Activated CD4-positive, alpha-beta T cell treated with anti-CD3 and anti-CD28 coated beads, Interleukin-2, amount 50 U/mL, for 16 hours (primary cell): ENCODE measurements at places on chromosomes 7 and 10.

- DNase-seq, result peak; percentile 61
Measured at GRCh38 chr7:24052572-24053260, 231.3 kb upstream of the NPY start.

- DNase-seq, result no peak
Measured at GRCh38 chr7:24141874-24142509, 142.0 kb upstream of the NPY start.

GRCh38 chr10:58513188-58514110 lies 777 bp downstream of the BICC1 start:
- DNase-seq, result peak; percentile 27

- peak; percentile 38 for DNase-seq
Measured at GRCh38 chr7:98251231-98251600, 816 bp downstream of the TECPR1 start.

DNA sequence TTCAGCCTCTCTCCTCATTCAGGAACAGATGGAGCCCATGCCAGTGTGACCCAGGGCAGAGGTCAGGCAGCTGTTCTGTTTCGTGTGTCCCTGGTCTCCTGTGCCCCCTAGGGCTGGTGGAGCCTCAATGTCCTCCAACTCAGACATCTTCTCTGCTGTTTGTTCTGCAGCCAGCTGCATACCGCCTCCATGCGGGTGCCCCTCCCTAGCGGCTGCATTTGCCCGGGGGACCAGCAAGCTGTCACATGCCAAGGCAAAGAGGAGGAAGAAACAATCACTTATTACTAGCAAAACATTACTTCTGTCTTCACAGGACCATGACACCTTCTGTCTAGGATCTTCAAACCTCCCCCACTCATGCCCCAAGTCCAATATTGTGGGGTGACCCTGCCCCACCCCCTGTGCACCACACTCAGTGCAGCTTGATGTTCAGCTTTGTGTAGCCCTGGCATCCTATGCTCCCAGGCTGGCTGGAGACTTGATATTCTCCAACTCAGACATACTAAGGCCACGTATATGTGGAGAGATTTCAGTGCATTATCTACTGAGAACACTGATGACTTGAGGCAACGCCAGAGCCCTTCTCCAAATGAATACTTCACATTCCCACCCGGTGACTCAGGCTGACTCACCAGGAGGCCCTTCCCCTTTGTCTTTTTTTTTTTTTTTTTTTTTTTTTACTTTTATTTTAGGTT lies 188.9 kb downstream of the SKIDA1 start:
- DNase-seq, result no peak

DNA sequence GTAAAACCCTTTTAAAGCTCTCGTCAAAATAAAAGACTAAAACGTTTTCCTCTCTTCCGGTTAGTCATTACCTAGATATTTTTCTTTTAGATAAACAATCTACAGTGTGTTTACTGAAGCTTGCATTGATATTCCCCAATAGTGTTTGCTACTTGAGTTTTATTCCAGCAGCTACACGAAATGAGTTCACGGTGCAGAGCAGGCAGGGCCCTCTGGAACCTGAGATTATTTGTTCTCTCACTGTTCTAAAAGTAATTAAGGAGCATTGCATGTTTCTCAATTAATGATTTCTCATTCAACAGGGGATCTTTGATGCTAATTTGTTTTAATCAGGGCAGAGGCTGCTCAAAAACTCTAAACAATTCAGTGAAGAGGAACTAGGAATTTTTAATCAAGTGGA lies 319.7 kb downstream of the GFRA1 start:
- no peak for DNase-seq

DNA sequence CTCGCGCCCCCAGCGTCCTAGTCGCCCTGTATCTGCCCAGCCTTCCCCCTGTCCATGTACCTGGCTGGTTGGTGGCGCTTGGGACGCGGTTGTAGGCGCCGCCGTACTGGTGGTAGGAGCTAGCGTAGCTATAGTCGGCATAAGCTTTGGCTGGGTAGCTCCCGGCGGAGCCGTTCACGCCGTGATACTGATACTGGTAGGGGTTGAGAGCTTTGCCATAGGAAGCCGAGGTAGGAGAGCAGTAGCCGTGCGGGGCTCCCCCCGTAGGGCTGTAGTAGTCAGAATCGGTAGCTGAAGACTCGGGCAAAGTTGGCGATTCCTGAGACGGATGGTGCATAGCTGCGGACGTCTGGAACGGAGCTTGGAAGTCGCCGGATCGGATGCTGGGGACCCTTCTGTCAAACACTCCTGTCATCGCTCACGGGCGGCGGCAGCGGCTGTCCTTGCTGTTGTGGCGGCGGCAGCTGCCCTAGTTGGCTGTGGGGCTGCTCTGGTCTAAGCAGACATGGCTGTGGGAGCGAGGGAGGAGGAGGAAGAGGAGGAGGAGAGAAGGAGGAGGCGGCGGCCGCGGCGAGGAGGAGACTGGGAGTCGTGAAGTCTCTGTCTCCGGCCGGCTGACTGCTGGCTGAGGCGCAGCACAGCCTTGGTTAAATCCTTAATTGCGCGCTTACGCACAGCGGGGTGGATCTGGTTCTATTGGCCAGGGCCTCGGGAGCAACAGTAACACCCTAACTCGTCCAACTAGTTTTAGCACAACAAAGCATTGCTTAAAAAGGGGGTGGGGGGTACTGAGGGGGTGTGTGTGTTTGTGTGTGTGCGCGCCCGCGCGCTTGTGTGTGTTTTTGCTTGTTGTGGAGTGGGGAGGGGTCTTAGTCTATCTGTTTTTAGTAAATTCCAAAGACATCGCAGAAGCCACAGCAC lies at the start of gene DLX5:
TSS of gene DLX5 (minus strand) at position 623 of the 921 bp plus-strand sequence. CDS start at position 415, 208 bp downstream.
- DNase-seq, result no peak

- no peak for DNase-seq
Measured at GRCh38 chr7:98027342-98028033, 37.5 kb upstream of the OCM2 start.

DNA sequence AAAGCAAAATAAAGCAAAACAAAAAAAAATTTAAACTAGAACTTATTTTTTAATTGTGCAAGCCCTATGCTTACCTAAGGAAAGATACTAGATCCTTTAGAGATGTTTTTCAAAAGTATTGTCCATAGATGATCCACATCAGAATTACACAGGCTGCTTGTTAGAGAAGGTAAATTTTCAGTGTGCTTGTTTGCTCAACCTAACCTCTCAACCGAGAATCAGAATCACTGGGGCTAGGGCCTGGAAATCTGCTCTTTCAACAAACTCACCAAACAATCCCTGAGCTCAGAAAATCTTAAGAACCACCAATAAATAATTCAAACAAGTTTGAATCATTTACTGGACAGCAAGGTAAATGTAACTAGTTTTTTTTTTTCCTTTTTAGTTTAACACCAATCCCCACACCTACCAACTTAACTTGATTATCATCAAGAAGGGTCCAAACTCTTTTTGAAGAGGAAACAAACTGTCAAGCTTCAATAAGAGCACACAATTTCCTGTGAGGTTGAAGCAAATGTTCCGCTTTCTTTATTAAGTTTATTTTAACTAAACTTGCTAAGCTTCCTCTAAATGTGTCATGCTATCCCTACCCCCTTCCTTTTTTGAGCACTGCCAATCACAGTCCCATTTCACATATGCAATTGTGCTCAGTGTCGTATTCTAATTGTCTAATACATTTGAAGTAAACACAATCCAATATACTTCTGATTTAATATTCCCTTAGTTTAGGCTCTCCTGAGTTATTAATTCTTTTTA lies 7.4 kb upstream of the TSPAN33 start:
- DNase-seq, result no peak

DNA sequence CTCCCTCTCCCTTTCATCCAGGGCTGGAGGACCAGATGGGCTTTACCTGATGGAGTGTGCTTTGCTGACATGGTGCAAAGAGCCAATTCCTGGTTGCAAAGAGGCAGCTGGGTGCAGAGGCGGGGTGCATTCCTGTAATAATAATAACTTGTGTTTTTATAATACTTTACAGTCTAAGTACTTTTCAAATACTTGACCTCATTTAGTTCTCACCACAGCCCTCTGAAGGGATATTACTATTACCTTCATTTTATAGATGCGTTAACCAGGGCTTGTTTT lies 70.4 kb downstream of the TCF7L2 start:
- no peak for DNase-seq

GRCh38 chr10:67779465-67780203 lies 58.4 kb downstream of the DNAJC12 start:
- peak; percentile 85 for DNase-seq

GRCh38 chr10:23469596-23470237 lies 30.8 kb downstream of the OTUD1 start:
- DNase-seq, result no peak

- DNase-seq, result no peak
Measured at GRCh38 chr7:115133248-115133647, 211.4 kb downstream of the MDFIC start.

GRCh38 chr10:45420453-45421192 lies 46.6 kb downstream of the ALOX5 start:
- peak; percentile 71 for DNase-seq

DNA sequence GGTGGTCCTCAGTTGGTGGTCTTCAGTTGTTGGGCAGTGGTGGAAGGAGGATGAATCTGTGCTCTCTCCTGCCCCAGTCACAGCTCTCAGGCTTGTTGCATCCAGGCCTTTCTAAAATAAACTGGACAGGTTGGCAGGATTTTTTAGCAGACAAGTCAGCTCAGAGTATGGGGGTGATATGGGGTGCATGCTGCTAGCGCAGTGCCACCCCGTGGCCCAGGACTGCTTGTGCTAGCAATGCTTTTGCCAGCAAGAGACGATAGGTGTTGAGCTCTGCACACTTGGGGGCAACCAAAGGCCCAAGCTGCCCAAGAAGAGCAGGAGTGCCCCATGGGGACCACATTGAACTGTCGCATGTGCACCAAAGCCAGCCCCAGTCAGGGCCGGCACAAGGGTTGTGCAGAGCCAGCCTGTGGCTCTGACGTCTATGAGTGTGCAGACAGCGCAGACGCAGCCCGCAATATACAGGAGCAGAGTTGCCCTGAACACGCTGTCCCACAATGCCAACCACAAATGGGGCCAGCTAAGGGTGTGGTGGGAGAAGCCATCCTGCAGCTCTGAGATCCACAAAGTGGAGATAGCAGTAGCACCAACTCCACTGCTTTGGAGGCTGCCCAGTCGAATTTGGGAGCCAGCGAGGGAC lies 49.8 kb upstream of the PDSS1 start:
- DNase-seq, result no peak

- DNase-seq, result no peak
Measured at GRCh38 chr7:84914598-84914997, 272.3 kb downstream of the SEMA3D start.
